A549 treated with DMSO at 1 μM for 4 hours (cell line): ENCODE measurements at places on chromosomes 2 and 18. TPM values are rescaled to one million over a fixed set of nuclear protein-coding genes. Genes with fewer than 3 reads are reported as not detected.

Gene KLHL14
- not detected in 5 replicates for total RNA-seq

Gene METTL8
- total RNA-seq = 23.9 to 35.3 TPM (median 30.8 TPM) in 5 replicates

Gene ASXL3
- not detected in 5 replicates for total RNA-seq

Gene CNDP1
- not detected in 5 replicates for total RNA-seq

Gene COL6A3
- total RNA-seq = 0.03 to 0.11 TPM (median 0.09 TPM) in 5 replicates

Gene GNAL
- total RNA-seq = 6.7 to 7.8 TPM (median 6.8 TPM) in 5 replicates

Gene RESP18
- total RNA-seq = not detected in 5 replicates

Gene SLC11A1
- 0.15 to 0.28 TPM (median 0.19 TPM) in 5 replicates for total RNA-seq

Gene SLC9A4
- total RNA-seq = not detected in 5 replicates

Gene AQP12A
- total RNA-seq = not detected in 5 replicates

Gene KIAA2012
- not detected in 5 replicates for total RNA-seq

Gene APCDD1
- not detected in 5 replicates for total RNA-seq

Gene CCDC141
- not detected in 5 replicates for total RNA-seq

Gene DAPL1
- not detected in 5 replicates for total RNA-seq
